ENCODE measurements at places on chromosomes 16 and 17.

GRCh38 chr16:63720848-63721247, 1401.0 kb downstream of the CDH11 start:
- no peak for DNase-seq

DNA sequence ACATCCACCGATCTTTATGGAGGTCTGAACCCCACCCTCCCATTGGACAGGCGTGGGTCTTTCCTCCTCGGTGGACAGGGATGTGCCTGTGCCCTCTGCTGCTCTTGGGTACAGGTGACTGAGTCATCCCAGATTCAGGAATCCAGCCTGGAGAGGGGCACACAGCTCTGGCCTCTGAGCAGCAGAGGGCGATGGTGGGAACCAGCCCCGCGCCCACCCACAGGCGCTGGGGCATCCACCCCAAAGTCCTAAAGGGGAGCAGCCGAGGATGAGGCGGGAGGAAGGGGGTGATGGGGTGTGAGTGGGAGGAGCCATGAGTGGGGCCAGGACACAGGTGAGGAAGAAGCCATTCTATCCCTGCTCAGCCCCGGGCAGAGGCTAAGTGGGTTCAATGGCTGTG, 35.0 kb downstream of the ENGASE start:
- no peak for DNase-seq

- DNase-seq = no peak
Measured at GRCh38 chr17:82388922-82389283, 17.3 kb downstream of the UTS2R start.

DNA sequence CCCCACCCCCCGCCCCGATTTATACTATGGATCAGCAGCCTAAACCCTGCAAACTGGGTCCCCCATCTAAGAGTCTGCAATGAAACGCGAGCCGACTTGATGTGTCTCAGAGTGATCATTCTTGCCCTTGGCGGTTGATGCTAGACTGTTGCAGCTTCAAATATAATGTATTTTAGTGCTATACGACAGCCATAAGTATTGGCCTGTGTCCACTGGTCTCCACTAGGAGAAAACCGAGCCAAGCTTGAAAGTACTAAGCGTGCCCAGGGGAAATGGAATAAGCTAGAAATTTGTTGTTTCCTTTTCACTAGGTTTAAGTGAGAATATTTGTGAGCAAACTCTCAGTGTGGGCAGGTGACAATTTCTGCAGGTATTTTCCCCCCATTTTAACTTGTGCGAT, 711.2 kb downstream of the MAF start:
- no peak for DNase-seq

DNA sequence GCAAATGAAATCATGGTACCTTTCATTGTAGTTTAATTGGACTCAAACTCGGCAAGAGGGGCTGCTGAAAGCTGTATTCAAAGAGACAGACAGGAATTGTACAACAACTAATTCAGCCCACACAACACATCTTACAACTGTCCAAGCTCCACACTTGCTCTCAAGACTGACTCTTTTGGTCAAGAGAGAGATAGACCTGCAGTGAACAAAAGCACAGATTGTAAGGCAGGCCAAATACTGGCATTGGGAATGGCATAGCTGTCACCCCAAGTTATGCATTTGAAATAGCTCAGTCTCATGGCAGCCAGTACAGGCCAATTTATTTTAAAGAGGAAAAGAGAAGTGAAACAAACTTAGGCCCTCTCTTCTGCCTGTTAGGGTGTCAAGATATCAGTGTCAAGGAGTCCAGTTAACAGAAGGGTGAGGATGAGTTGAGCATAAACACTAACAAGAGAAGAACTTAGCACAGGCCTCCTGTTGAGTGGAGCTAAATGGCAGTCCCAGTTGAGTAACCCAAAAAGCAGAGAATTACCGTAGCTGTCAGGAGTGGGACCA, 215.7 kb downstream of the IRX3 start:
- no peak for DNase-seq

DNA sequence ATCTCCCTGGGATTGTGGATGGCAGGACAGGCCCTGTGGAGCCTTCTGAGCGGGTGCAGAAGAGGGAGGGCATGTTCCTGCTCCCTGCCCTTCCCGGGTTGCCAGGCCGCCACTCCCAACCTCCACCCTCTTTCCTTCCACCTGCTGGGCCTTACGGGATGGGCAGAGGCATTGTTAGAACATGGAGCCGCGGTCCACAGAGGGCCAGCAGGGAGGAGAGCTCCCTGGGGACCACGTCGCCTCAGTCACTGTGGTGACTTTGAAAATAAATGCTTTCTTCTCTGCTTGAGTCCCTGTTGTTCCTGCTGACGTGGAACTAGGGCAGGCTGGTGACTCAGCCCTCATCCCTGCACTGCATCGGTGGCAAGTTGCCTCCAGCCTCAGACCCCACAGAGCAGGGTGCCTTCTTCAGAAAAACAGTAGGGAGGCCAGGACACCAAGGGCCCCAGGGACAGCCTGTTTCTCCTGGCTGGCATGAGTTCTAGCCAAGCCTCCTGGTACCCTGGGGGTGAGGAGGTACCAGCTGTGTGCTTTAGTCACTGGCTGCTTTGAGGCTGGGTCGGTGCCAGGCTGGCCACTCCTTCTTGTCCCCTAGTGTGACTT, 224.9 kb downstream of the SEC14L1 start:
- no peak for DNase-seq

GRCh38 chr17:71114911-71115668, 945.8 kb downstream of the KCNJ2 start:
- DNase-seq = no peak

GRCh38 chr17:57375770-57376225, 119.5 kb downstream of the MSI2 start:
- DNase-seq = no peak

GRCh38 chr16:85908444-85908843, 9.5 kb downstream of the IRF8 start:
- no peak for DNase-seq

GRCh38 chr17:28228986-28229729, 89.8 kb upstream of the TMEM97 start:
- DNase-seq = no peak

DNA sequence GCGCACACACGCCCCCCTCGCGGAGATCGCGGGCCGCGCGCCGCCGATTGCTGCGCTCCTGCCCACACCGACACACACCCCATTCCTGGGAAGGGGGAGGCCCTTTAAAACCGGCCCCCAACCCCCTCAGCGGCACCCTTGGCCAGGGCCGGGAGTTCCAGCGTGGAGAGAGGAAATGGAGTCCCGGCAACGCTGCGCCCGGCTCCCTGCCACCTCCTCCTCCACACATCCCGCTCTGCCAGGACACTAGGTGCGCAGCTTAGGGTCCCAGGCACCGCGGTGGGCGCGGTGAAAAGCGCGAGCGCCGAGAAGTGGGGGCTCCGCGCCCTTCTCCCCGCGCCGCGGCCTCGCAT, 397 bp downstream of the CDC42EP4 start:
- no peak for DNase-seq

DNA sequence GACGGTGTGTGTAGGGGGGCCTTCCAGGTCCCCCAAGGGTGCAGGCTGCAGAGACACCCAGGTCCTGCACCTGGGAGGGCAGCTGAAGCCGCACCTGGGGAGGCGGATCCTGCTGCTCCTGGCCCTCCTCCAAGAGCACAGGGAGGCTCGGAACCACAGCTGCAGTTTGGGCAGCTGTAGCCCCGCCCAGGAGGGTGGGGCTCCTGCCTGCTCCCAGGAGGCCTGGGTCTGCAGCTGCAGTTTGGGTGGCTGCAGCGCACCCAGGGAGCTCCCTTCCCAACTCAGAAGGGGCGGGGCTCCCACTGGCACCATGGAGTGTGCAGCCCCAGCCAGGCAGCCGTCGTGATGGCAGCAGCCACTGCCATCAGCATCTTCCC, 69.4 kb upstream of the NKD1 start:
- no peak for DNase-seq

Measured in thymus (tissue), 14 donors.